HT-29 (cell line): ENCODE measurements at places on chromosomes 11 and 22. TPM values are rescaled to one million over a fixed set of nuclear protein-coding genes. Genes with fewer than 3 reads are reported as not detected.

The OR5P2 gene
- total RNA-seq = not detected in 2 replicates

The MN1 gene
- total RNA-seq = not detected in 2 replicates

DNA sequence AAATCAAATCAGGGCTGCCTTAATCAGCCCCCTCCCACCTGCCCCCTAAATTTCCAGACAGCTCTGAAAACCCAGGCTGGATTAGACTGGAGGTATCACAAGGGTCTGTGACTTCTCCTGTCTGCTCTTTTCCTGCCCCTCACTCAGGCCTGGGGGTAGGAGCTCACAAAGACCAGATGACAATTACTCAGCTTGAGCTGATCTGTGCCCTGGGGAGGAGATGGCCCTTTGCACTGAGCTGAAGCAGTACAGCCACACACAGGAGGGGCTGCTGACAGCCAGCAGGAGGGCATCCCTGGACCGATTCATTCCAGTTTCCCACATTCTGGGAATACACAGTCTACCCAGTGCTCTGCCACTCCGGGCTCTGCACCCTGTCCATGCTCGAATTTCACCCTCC is 4.2 kb downstream of the ABCC8 start:
- DNase-seq = no peak

DNA sequence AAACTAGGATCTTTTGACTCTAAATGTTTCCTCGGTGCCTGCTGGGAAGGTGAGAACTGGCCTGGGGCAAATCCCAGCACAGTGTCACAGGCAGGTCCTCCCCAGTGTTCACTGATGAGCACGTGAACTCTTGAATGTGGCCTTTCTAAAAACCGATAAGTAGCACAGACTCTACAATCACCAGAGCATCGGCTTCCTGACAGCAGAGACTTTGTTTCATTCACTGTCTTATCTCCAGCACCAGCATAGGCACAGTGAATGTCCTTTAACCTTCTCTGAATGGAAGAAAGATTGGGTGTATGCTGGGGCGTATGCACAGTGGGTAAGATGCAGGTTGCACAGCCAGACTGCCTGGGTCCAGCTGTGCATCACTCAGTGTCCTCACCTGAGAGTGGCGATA is 59.3 kb upstream of the EIF3D start:
- DNase-seq = no peak

DNA sequence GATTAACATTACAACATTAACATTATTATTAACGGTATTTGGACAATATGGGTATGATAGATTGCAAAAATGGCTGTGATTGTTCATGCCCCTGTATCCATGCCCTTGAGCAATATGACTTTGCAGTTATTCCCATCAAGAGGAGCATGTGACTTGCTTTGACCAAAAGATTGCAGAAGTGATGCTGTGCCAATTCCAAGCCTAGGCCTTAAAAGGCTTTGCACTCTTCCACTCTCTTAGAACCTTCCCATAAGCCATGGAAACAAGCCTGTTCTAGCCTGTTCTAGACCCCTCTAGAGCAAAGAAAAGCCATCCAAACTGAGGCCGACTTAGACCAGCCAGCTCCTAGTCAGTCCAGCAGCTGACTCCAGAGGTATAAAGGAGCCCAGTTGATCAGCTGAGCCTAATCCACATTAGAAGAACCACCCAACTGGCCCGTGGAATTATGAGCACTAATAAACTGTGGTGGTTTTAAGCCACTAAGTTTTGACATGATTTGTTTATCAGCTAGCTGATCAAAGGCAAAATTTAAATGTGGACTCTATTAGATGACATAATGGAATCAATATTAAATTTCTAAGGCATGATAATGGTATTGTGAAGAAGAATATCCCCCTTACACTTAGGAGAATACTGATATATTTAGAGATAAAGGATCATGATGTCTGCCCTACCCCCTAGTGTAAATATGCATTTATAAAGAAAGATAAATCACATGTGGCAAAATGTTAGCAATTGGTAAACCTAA is 28.6 kb downstream of the RAB30 start:
- DNase-seq = no peak

- no peak for DNase-seq
Measured at GRCh38 chr11:55849037-55849436, 10.5 kb downstream of the OR5D16 start.

DNA sequence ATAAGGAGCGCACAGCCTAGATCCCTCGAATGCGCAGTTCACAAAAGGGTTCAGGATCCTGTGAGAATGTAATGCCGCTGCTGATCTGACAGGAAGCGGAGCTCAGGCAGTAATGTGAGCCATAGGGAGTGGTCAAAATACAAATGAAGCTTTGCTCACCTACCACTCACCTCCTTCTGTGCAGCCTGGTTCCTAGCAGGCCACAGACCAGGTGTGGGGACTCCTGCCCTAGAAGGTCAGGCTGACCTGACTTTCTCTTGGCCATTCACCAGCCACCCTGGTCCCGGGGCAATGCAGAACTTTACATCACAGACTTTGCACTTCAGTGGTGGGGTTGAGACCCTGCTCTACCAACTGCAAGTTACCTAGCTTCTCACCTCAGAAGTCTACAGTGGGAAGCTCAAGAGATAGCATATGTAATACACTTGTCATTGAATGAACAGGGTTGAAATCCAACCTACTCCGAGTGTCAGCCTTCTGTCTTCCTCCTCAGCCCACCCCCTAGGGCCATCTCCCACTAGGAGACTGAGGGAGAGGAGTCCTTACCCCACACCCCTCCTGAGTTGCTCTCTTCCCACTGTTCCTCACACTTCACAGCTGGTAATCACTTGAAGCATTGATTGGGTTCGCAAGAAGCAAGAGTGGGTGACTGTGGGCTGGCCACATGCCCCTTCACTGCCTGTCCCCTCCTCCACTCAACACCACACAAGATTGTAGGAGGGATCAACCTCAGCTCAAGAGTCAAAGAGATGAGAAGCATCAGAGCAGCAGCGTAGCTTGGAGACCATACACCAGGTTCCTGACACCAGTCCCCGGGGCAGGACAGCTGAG is 2.0 kb upstream of the KCNJ1 start:
- DNase-seq = no peak

DNA sequence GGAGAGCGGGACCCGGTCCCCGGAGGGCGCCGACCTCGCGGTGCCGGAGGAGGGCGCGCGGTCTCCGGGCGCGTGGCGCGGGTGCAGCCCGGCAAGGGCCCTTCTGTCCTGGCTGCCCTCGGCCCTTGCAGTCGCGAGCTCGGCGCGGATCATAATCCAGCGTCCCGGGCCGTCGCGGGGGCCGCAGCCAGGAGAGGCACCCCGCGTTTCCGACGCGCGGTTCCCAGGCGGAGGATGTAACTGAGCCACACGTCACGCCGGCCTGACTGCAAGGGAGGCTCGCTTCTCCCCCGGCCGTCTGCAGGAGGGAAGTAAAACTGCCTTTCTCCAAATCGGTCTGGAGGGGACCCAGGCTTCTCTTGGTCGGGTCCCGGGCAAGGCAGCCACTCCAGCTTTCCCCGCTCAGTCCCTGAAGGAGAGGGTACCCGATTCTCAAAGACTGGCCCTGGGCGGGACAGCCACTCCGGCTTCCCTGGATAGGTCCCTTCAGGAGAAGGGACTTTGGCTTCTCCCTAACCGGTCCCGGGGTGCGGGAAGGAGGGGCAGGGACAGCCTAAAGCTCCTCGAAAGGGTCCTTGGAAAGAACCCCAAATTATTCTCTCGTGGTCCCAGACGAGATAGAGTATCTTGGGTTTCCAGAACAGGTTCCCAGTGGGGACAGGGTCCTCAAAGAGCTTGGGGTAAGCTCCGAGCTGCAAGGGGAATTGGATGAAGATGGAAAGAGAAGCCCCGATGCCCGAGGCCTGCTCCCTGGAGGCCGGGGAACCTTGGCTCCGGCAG is 836 bp downstream of the SPON1 start:
- no peak for DNase-seq
